Esophagus squamous epithelium (tissue), 5 donors: ENCODE measurements at places on chromosomes 6 and 20.

- DNase-seq, result no peak
Observed at GRCh38 chr6:55913228-55914195, 38.1 kb upstream of the BMP5 start.

- no peak for DNase-seq
Observed at GRCh38 chr6:158770533-158771330, 48.4 kb downstream of the EZR start.

GRCh38 chr20:7358670-7359069 lies 581.6 kb downstream of the HAO1 start:
- no peak for DNase-seq

- no peak for DNase-seq
Observed at GRCh38 chr20:61424628-61425420, 172.8 kb downstream of the CDH4 start.

DNA sequence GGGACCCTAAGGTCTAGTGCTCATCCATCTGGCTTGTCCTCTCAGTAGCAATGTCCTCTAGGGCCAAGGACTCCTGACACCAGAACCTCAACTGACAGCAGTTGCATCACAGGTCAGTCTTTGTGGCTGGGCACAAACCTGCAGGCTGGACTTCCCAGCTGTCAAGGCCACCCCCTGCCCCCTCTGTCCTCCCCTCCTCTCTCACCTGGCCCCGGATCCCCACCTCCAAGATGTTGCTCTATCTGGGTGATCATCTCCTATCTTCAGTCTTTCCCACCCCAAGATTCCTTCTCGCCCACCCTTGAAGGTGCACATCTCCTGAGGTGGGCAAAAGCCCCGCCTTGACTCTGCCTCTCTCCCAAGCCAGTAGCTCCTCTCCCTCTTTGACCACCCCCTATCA lies 131.8 kb upstream of the SRSF6 start:
- no peak for DNase-seq

DNA sequence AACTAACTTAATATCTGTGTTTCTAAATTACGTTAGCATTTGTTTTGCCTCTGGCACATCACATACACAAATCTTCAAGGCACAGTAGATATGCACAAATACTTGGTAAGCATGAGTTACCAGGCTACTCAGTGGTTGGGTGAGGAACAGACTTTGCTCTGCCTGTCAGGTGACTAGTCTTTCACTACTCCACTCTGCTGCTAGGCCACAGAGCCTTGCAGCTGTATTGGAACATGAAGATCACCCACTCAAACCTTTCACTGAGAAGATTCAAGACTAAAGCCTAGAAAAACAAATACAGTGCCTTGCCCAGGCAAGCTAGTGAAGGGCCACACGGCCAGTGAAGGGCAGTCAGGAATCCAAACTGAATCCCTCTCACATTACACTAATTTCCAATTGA lies 47.0 kb downstream of the DTNBP1 start:
- DNase-seq, result no peak

GRCh38 chr6:150466196-150466595 lies 97.4 kb downstream of the IYD start:
- DNase-seq, result no peak
